Posterior vena cava (tissue), 2 donors: ENCODE measurements at places on chromosomes 1 and 21. TPM values are rescaled to one million over a fixed set of nuclear protein-coding genes. Genes with fewer than 3 reads are reported as not detected.

- no peak for DNase-seq
These were observed 33.1 kb upstream of the NFASC start for GRCh38 chr1:204837440-204838084.

GRCh38 chr1:32906654-32907053 lies 5.5 kb upstream of the TMEM54 start:
- no peak for DNase-seq

DNA sequence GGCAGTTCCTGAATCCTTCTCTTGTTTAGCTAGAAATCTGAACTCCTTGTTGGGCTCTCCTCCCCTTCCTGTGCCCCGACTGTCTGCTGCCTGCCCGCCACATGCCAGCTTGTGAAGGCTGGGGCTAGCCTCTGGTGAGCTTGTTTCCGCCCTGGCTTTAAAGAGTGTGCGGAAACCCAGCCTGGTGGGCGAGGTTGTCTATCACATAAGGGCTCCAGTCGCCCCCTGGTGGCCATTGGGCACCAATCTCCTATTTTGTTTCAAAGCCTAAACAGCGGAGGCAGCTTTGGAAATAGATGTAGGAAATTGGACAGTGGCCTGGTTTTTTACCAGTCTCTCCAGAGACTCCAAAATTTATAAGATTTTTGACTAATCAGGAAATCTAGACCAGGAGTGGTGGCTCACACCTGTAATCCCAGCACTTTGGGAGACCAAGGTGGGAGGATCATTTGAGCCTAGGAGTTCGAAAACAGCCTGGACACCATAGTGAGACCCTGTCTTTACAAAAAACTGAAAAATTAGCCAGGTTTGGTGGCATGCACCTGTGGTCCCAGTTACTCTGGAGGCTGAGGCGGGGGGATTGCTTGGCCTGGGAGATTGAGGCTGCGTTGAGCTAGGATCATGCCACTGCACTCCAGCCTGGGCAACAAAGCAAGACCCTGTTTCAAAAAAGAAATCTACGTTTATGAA lies 9.8 kb downstream of the ATP8B2 start:
- DNase-seq: peak; percentile 96

- DNase-seq: no peak
These were observed 146.3 kb downstream of the TSEN15 start for GRCh38 chr1:184197831-184198230.

Gene MMP23B
- total RNA-seq: 78.5 TPM

Gene CD1B
- not detected for total RNA-seq

- DNase-seq: no peak
These were observed 595.9 kb downstream of the AJAP1 start for GRCh38 chr1:5250336-5250735.

DNA sequence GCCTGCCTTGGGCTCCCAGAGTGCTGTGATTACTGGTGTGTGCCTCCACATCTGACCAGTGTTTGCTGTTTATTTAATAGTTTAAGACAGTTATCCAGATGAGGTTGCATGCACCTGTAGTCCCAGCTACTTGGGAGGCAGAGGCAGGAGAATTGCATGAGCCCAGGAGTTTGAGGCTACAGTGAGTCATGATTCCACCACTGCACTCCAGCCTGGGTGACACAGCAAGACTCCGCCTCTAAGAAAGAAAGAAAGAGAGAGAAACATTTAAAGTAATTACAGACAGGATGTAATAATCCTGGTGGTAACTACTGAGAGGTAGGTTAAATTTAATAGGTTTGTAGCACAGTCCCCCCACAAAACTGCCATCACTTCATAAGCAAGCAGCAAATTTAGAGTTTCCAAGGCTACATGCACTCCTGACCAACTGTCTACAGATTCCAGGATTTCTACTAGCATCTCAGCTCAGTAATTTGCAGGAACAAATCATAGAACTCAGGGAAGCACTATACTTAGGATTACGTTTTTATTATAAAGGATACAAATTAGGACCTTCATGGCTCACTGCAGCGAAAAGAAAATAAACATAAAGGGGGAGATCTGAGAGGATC lies 89.6 kb downstream of the PKN2 start:
- no peak for DNase-seq

Gene ERICH3
- 0.19 TPM for total RNA-seq

GRCh38 chr1:109933856-109934711 lies 23.4 kb downstream of the CSF1 start:
- DNase-seq: no peak

Gene GSTM3
- 52.2 TPM for total RNA-seq

- no peak for DNase-seq
These were observed 293.9 kb upstream of the PROX1 start for GRCh38 chr1:213693864-213694263.

DNA sequence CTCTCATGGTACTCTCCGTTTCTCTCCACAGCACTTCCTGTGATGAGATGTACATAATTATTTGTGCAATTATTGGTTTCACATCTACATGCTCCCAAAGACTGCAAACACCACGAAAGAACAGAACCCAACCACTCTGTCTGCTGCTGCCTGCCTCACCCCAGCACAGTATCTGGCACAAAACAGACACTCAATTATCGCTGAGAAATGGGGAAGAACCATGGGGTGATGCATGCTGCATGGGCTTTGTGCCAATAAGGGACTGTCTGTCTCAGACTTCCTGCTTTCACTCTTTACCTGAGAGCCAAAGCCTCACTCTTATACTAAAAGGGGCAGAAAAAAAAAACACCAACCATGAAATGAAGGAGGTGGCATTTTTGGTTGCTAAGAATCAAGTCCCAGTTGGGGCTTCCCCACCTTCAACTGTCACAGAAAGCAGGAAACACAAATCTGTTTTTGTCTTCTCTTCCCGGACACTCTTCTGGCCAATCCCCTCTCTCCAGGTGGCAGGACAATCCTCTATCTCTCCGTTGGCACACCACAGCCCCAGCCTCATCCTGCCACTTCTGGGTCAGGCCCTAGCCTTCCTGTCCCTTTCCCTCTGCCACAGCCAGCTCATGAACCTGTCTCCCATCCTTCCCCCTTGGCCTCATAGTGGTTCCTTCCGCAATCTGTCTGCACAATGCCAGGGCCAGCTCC lies 82.0 kb downstream of the TGFBR3 start:
- DNase-seq: no peak

GRCh38 chr1:48066936-48067335 lies 69.8 kb upstream of the TRABD2B start:
- DNase-seq: no peak

GRCh38 chr1:24257373-24257772 lies 61.8 kb upstream of the GRHL3 start:
- DNase-seq: no peak

Gene SPOCD1
- 23.0 TPM for total RNA-seq

Gene MTR
- 47.6 TPM for total RNA-seq

- peak; percentile 99 for DNase-seq
These were observed at the start of gene ATP6V0B for GRCh38 chr1:43974443-43975248. TSS of gene ATP6V0B (plus strand) at chr1:43974960. CDS start at chr1:43975041, 81 bp downstream.

DNA sequence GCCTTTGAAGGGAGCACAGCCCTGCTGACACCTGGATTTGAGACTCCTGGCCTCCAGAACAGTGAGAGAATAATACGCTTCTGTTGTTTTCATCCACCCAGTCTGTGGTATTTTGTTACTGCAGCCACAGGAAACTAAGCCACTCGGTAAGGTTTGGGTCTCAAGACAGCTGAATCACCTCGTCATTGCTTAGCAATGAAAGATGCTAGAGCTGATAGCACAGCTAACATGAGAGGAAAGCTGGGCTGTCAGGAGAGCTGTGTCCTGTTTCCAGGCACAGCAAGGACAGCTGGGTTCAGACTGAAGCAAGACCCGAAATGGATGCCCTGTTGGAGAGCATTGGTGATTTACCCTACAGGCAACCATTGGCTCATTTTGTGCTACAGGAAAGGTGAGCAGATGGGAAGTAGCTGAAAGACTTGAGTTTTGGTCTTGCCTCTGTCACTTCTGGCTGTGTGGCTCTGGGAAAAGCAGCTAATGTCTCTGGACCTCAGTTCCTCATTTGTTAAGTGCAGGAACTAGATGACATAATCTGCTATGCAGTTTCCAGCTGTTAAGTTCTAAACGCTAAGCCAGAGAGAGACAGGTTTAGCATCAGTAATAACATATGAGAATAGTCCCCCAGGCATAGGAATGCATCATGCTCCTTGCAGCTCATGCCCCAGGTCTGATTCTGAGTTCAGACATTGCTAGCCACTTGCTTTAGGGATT lies 58.0 kb downstream of the CLIC6 start:
- no peak for DNase-seq

Gene SPRR1B
- total RNA-seq: not detected

Gene ASPM
- total RNA-seq: 0.37 TPM

- DNase-seq: no peak
These were observed 108.2 kb downstream of the CDC7 start for GRCh38 chr1:91608876-91609275.

- DNase-seq: no peak
These were observed 434.6 kb upstream of the PRMT6 start for GRCh38 chr1:106621853-106622252.

Gene SEMA4A
- 5.8 TPM for total RNA-seq

- no peak for DNase-seq
These were observed 57.9 kb upstream of the KANK4 start for GRCh38 chr1:62377043-62377562.

- no peak for DNase-seq
These were observed 223.4 kb upstream of the FMN2 start for GRCh38 chr1:239868058-239868832.

- no peak for DNase-seq
These were observed 26.2 kb upstream of the PADI4 start for GRCh38 chr1:17281775-17282181.

- DNase-seq: no peak
These were observed 124.5 kb downstream of the CACHD1 start for GRCh38 chr1:64594446-64594845.

DNA sequence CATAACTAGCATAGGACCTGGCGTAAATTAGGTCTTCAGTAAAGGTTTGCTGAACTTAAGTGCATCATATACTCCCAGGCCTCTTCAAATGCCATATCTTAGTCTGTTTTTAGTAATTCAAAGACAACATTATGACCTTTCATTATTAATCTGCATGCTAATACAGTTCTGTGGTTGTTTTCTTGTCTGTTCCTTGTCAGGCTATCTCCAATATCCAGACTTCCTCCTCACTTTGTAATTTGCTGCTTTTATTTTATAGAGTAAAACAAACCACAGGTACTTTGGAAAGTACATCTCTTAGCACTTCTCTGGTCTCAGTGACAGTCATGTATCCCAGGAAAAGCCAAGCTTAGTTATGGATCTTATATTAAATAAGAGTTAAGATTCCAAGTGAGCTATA lies 65.1 kb upstream of the BMP8A start:
- no peak for DNase-seq

DNA sequence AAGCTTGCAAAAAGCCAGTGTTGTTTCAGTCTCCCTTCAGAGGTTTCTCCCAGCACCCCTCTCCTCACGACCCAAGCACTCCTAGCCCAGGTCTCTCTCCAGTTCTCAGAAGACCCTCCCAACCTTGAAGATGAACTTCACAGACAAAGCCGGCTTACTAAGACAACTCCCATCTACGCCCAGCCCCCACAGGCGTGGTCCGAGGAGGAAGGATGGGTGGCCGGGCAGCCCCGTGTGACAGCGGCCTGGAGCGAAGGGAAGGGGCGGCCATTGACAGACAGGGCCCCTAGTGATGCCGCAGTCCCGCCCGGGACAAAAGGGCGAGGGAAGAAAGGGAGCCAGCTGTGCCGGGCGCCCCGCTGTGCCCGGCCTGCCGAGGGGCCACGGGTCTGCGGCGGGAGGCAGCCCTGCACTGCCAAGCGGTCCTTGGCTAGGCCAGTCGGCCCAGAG lies 6.9 kb downstream of the PAX7 start:
- DNase-seq: no peak

GRCh38 chr1:236155841-236156503 lies 13.6 kb downstream of the GPR137B start:
- no peak for DNase-seq

DNA sequence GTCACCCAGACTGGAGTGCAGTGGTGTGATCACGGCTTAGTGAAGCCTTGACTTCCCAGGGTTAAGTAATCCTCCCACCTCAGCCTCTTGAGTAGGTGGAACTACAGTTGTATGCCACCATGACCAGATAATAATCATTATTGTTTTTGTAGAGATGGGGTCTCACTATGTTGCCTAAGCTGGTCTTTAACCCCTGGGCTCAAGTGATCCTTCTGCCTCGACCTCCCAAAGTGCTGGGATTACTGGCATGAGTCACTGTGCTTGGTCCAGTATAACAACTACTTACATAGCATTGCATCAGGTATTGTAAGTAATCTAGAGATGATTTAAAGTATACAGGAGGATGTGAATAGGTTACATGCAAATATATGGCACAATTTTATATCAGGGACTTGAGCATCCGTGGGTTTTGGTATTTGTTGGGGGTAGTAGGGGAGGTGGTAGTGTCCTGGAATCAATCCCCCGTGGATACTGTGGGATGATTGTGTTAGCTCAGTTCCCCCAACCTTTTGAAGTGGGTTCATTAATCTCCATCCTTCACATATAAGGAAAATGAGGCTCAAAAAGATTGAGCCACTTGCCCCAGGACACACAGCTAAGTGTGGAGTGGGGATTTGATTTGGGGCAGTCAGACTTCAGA lies 61.4 kb upstream of the CNIH3 start:
- no peak for DNase-seq

GRCh38 chr1:150127868-150128267 lies 21.8 kb upstream of the PLEKHO1 start:
- DNase-seq: no peak

DNA sequence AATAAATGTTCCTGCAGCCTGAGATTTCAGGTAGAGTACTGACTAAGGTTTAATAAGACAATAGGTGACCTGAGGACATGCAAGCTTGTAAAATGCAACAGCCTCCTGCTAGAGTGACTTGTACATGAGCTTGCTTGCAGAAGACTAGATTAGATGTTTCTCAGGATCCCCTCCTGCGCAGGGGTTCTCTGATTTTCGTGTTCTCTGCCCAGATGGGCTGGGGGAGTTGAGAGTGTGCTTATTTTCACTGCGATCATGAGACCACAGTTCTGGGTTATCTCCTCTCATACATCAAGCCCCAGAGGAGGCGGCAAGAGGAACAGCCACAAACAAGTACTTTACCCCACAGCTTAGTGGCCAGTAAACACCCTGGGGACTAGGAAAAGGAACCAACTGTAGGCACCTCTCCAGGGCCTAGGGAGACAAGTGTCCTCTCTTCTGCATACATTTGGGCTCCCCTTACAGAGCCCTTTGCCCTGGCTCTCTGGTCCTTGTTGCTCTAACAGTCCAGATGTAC lies 8.0 kb downstream of the TMEM81 start:
- DNase-seq: no peak

DNA sequence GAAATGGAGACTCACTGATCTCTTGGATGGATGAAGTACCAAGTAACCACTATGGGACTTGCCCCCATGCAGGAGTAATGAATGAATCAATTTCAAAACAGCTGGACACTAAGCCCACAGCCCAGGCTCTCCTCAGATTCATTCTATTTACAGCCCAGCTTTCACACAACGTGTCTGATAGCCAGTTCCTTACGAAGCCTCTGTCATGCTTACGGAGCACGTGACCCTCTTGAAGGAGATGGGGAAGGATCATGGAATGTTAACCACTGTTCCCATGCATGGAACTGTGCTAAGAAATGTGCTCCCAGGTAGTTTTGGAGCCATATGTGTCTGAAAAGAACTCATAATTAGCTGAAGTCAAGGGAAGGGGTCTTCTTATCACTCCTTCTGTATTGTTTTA lies 124.1 kb downstream of the KIF26B start:
- DNase-seq: no peak
